Stimulated activated CD4-positive, alpha-beta T cell treated with anti-CD3 and anti-CD28 coated beads, Interleukin-2, amount 100 ng/mL, for 24 hours (primary cell): ENCODE measurements at places on chromosomes 6 and 20.

DNA sequence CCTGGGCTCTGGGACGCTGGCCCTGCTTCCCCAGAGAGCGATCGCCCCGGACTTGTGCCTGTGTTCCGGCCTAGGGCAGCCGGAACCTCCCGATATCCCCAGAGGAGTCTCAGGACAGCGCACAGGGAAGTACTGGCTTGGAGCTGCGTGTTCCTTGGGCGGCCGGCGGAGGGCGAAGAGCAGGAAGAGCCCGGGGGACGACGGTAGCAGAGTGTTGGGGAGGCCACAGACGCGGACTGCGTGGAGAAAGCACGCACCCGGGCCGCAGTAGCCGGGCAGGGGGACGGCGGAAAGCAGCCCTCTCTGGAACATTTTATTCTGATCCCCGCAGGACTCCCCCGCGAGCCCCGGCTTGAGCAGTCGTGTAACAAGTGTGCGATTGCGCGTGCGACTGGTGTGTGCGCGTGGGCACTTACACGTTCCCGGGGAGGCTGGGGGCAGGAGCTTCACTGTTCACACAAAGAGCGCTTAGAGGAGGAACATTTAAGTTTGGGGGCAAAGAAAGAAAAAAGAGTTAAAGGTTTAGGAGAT is 36.1 kb downstream of the NCR2 start:
- DNase-seq: peak; percentile 27

DNA sequence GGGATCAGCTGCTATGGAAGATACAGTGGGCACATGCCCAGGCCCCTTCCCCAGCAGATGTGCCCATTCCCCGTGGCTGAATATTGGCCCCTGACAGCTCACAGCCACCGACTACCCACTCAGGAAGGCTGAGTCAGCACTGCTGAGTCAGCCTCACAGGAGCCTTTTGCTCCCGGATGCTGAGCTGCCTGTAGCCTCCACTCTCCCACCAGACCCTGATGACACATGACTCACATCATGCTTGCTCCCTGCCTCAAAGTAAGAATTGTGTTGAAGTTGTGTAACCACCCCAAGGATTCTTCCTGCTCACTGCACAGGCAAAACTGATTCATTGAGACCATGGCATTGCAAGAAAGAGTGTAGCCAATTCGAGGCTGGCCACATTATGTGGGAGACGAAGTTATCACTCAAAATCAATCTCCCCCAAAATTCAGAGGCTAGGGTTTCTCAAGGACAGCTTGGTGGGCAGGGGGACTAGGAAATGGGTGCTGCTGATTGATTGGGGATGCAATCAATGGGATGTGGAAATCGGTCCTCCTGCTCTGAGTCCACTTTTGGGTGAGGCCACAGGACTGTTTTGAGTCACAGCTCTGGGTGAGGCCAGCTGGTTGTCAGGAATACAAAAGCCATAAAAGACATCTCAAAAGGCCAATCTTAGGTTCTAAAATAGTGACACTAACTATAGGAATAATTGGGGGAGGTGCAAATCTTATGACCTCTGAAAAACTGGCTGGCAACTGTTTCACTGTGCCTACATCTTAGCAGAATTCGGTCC is 556.6 kb upstream of the CDH4 start:
- peak; percentile 27 for DNase-seq

DNA sequence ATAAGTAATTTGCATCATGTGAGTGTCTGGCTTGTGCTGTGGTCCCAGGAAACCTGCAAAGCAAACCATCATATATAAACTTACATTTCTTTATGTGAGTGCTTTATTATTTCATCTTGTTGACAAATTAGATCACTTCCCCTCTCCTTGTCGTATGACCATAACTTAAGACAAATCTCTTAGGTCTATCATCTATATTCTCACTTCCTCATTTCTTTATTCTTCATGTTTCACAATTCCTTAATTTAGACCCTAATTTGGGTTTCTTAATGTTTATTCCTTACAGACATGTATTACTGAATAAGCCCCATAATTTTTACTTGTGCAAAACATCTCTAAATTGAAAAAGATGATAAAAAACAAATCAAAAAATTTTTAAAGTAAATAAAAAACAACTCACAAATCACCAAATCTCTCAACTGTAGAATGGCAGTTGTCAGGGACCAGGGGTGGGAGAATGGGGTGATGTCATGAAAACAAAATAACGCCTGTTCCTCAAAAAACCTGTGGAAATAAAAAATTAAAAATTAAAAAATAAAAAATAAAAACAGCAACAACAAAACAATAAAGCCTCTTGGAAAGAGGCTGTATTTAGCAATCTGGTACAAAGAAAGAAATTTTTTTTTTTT is 49.5 kb upstream of the FBXO30 start:
- DNase-seq: no peak

GRCh38 chr6:138290423-138290962 is 72.2 kb upstream of the PBOV1 start:
- DNase-seq: no peak

GRCh38 chr6:55756531-55757031 is 118.8 kb downstream of the BMP5 start:
- DNase-seq: no peak

- DNase-seq: peak; percentile 32
Observed at GRCh38 chr6:26743157-26743821, 83.7 kb upstream of the ZNF322 start.

GRCh38 chr6:42973926-42974325 is 5.1 kb downstream of the PEX6 start:
- no peak for DNase-seq

- DNase-seq: no peak
Observed at GRCh38 chr20:57580478-57581201, 19.7 kb downstream of the PCK1 start.

DNA sequence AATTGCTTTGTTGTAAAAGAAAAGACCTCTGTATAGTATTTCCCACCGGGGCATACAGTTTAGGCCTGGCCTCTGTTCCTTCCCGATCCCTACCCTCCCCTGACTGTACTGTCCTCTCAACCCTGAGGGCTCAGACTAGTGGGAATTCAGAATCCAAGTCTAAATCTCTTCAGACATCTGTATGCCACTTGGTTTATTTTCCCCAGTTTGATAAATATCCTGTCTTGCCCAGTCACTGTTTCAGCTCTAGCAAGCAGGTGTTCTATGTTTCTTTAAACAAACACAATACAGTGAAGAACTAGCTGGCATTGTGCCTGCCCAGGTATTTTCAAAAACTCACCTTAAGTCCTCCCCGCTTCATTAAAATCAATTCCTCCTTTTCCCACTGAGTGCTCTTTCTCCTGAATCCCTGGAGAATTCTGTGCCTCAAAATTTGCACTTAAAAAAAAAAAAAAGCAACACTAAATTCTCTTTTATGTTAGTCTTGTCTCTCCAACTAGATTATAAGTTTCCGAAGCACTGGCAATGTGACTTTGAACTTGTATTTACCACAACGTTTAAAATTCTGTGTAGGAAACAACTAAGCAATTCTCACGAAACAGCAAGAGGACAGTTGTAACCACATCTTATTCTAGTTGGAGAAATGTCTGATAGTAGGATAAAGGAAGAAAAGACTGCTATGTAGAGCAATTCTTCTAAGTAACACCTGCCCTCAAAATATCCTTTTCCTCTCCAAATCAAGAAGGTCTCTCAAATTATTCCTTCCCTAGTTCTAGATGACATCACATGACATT is 112.0 kb upstream of the CARMIL1 start:
- no peak for DNase-seq

DNA sequence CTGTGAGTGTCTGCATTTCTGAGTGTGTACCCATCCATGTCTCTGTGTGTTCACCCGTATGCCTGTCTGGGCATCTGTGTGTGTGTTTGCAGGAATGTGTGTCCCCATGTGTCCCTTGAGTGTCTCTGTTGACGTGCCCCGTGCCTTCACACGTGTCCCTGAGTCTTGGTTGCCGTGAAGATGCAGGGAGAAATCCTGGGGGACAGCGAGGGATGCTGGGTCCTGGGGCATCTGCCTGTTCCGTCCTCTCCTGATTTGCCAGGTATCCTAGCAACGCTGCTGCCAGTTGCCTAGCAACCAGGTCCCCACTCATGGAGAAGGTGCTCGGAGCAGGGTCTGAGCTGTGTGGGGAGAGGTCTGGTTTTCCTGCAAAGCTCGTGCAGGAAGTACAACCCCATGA is 6.0 kb upstream of the LKAAEAR1 start:
- no peak for DNase-seq

DNA sequence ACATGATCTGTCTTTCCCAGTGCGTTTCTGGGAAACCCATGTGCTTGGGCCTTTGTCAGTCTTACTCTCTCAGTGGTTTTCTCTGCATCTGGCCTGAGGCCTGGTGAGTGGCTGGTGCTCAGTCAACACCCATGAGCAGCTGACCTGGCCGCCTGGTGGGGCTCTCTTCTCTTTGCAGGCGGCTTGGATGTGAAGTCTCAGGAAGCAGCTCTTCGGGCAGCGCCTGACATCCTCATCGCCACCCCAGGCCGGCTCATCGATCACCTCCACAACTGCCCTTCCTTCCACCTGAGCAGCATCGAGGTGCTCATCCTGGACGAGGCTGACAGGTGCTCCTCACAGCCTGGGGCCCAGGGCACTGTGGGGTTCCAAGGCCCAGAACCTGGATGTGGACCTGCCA is 10.8 kb downstream of the DDX27 start:
- DNase-seq: no peak

DNA sequence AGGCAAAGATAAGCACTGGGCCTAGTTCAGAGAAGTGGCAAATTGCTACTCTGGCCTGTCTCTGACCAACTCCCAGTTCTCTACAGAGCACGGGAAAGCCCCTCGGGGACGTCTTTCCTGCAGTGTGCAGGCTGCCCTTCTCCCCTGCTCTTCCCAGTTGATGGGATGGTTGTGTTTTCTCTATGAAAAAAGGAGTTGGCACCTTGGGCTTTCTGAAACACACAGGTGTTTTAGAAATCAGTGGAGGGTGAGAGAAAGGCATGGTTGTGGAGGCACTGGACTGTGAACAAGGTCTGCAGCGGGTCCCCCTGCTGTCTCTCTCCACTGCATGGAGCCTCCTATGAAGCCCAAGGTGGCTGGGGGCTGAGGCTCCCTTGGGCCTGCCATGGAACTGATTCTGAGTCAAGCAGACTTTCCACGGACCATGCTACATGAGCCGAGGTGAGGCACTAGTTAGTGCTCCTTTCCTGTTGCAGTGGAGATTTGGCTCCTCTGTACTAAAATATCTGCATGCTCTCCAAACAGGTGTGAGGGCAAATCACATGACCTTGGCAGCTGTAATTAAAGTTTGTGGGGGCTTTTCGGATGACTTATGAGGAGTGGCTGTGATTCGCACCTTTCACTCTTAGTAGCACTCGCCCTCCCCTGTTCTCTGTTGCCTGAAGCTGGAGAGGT is 16.3 kb downstream of the GTSF1L start:
- no peak for DNase-seq

- DNase-seq: no peak
Observed at GRCh38 chr6:122322824-122323223, 76.6 kb upstream of the HSF2 start.

DNA sequence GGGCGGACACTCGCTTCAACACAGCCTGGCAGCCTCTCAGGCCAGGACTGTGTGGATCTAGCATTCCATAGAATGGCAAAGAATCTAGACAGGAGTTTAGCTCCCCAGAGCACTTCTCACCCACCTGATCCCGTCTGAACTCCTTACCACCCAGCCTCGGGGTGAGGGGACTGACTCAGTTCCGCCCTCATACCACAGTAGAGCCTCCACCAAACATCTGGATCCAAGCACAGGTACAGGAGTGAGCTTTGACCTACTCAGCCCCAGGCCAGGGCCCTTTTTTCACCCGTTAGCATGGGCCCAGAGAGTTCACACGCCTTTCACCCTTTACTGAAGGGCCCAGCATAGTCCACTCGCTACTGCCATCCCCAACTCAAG is 715 bp downstream of the PSMF1 start:
- no peak for DNase-seq

DNA sequence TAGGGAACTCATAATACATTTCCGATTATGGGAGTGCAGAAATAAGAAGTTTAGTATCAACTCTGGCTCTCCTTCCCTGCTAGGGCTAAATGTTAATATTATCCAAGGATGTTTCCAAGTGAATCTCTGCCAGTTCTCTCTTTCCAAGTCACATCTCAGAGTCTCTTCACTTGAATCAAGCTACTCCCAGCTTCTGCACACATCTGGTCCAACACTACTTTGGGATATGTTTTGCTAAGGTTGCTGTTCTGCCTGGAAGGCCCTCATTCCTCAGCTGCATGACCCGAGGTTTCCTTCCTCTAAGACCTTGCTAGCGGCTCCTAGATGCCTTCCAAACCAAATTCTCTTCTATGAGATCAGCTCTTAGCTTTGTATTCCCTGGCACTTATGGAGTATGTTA is 331.8 kb downstream of the GJA1 start:
- no peak for DNase-seq
